Naive thymus-derived CD4-positive, alpha-beta T cell (primary cell): ENCODE measurements at places on chromosomes 5 and 9. TPM values are rescaled to one million over a fixed set of nuclear protein-coding genes. Genes with fewer than 3 reads are reported as not detected.

DNA sequence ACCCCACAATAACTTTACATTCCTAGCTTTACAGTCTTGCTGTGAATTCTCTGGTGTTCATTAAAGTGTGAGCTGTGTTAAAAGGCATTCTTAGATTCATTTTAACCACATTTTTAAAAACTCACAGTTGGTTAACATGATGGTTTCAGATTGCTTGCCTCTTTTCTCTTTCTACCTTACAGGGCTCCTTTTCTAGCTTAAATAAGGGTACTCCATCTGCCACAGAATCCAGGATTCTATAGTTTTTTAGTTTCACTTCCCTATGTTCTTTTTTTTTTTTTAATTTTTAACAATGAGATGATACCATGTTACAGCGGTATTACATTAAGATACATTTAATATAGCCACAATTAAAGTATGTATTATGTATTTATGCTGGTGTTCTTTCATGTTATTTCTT lies 3.9 kb upstream of the FBXO4 start:
- DNase-seq: no peak

GRCh38 chr5:157827423-157827822 lies 31.5 kb downstream of the CLINT1 start:
- no peak for DNase-seq

- DNase-seq: no peak
Observed at GRCh38 chr5:60325870-60326269, 374.1 kb downstream of the DEPDC1B start.

DNA sequence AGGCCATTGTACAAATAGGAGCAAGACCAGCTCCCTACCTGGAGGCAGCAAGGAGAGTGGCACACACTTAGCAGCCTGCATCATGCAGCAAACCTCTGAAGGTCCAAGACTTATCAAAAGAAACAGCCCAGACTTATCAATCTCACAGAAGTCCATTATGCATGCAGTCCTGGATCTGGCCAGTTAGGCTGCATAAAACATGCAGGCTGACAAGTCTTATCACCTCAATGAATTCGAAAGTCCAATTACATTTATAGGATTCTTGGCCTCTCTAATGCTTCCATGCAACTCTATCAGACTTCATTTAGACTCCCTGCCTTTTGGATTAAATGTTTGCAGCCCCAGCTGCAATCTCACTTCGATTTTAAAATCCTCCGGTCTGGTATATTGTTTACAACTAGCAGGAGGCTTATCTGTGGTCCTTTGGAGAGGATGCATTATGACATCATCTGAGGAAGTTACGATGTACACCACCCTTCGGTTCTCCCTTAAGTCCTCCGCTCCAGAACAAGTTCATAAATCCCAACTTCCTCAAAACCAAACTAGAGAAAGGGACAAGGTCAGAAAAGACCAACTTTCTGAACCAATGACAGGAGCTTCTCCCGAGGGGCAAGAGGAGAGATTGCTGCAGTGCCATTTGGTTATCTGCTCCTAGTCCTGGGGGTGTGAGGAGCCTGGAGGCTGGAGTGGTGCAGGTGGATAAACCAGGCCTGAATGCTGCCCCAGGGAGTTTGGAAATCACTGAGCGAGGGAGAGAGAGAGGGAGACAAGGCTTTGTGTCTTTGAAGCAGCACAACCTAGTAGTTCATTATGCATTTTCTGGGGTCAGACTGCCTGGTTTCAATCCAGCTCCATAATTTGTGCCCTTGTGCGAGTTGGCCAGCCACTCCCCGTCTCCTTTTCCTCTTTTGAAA lies 313.9 kb downstream of the TLE1 start:
- no peak for DNase-seq

DNA sequence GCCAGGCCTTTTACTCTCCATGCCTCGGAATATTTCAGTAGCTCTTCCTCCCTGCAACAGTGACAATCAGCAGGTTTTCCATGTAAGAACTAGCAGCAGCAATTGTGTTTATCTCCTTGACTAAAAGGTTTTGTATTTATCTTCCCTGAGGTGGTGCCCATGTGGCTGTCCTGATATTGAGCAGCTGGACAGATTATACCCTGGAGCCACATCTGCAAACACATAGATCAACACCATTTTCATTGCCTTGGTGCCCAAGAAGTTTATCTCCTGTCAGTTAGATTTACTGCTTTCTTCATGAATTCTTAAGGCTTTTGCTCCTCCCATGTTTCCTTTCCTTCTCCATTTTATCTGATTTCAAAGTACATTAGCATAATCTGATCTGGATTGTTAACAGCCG lies 378.4 kb downstream of the SPATA31D1 start:
- no peak for DNase-seq

DNA sequence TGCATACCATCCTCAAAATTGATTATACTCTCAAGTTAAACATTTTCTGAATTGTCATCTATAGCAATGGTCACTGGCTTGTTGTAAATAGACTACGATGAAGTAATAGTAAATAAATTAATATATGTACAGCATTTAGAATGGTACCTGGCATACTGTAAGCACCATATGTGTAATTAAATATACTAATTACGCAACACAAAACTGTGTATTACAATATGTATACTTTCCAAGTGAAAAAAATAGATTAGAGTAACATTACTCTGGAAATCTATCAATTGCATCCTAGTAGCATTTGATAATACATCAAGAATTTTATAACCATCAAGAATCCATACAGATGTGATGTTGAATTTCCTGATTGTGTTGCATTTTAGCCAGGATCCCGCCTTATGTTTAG lies 17.2 kb upstream of the ROR2 start:
- no peak for DNase-seq

SH3GL2 gene
- polyA plus RNA-seq: not detected

SLC25A2 gene
- polyA plus RNA-seq: not detected

- no peak for DNase-seq
Observed at GRCh38 chr5:111119856-111120255, 27.7 kb downstream of the WDR36 start.

DNA sequence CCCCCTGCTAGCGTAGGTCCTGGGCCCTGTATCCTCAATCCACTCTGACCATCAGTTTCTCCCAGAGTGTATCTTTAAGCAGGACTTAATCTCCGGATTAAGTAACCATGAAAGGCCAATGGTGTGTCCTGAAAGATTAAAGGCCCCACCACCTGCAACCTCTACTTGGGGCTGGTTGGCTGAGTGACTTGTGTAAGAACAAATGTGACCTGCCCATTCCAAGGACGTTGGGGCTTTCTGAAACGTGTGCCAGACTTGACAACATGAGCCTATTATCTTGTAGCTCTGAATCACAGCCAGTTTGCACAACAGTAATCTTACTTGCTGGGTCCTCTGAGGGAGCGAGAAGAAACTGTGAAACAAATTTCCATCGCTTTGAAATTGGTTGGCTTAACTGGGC lies 3.1 kb upstream of the PRELID2 start:
- no peak for DNase-seq

DNA sequence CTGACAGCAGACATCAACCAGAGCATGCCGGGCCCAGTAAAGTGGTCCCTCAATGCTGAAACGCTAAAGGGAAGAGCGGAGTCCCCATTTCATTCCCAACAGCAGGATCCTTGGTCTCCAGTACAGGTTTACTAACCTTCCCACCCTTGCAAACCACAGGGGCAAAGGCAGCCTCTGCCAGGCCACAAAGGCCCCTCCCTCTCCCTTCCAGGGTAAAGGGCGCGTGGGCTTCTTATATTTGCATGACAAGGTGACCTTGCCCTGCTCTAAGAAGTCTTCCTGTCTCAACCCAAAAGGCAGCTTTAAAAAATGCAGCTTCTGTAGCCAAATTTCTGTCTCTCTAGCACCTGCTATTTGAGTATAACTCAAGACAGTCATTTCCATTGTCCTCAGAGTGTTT lies 131.5 kb upstream of the PTCH1 start:
- no peak for DNase-seq

DNA sequence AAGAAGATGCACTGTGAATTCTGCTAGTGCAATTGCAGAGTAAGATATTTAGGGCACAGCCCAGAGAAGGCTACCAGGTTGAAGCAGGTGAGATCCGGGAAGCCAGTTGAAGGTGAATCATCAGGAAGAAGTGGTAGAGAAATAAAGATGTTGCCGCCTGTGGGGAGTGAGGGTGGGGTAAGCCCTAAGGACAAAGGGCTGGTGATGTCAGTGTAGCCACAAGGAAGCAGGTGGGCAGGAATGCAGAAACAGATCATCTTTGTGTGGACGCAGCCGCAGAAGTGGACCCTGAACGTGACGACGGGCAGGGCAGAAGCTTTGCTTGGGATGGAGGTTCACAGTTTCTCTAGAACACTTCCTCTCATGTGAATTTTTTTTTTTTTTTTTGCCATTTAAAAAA lies 164.2 kb downstream of the ACTL7B start:
- DNase-seq: no peak

- DNase-seq: no peak
Observed at GRCh38 chr5:79021753-79022152, 36.6 kb upstream of the ARSB start.

TRPM3 gene
- polyA plus RNA-seq: not detected

TTC39B gene
- 10.0 TPM for polyA plus RNA-seq

DNA sequence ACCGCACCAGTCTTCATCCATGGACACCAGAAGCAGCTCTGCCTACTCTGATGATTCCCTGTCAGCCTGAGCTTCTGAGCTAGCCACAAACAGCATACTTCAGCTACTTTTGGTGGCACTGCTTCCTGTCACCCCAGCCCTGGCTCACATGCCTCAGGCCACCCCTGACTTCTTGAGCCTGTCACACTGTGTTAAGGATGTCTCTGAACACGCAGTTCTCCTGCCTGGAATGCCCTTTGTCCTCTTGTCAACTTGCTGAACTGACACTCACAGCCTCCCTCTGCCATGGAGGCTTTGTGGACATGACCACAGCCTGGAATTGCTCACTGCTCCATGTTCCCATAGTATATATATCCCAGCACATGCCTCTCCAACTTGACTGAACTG lies 7.2 kb downstream of the MACROH2A1 start:
- DNase-seq: no peak

LOX gene
- polyA plus RNA-seq: 0.18 TPM

DNA sequence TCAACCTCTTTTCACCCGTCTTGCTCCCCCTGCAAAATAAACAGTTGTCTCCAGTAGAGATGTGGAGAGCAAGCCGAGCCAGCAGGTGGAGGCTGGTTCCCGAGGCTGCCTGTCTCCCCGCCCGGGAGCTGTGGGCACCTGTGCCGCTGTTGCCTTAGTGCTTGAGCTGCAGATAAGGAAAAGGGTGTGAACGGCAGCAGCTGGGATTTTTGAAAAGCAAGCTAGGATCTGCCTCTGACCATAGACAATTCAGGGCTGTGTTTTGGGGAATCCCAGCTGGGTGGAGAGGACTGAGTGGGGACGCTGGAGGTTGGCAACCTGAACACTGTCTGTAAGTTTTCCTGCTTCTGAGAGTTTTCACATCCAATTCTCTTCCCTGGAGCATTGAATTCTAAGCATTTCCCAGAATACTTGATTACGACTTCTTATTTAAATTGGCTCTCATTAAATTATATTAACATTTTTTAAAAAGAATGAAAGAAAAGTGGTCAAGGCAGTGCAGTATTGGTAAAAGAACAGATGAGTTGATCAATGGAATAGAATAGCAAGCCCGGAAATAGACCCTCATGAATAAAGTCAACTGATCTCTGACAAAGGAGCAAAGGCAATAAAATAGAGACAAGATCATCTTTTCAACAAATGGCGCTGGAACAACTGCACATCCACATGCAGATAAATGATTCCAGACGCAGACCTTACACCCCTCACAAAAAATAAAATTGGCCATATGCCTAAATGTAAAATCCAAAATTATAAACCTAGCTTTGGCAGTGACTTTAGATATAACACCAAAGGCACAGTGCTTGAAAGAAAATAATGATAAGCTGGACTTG lies 9.7 kb downstream of the WNK2 start:
- no peak for DNase-seq

DNA sequence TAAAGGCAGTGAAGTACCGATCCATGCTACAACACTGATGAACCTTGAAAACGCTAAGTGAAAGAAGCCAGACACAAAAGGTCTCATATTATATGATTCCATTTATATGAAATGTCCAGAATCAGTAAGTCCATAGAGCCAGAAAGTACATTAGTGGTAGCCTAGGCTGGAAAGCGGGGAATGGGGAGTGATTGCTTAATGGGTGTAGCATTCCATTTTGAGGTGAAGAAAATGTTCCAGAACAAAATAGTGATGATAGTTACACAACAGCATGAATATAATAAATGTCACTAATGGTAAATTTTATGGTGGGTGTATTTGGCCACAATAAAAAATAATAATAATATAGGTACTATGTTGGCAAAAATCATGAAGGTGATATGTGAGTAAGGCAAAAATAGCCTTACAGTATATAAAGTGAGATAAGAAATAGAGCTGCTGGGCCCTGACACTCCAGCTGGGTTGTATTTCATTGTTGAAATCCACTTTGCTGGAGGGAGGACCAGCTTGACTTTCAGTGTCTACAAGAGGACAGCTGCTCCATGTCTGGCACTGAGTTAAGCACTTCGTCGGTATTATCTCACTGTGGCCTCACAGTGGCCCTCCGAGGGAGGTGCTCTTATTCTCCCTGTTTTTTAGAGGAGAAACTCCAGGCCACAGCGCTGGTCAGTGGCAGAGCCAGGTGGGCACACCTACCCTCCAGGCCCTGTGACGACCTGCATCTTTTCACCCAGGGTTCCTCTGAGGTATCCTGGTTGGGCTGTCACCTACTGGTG lies 22.4 kb upstream of the ANGPTL2 start:
- no peak for DNase-seq

UGT3A2 gene
- not detected for polyA plus RNA-seq

DNA sequence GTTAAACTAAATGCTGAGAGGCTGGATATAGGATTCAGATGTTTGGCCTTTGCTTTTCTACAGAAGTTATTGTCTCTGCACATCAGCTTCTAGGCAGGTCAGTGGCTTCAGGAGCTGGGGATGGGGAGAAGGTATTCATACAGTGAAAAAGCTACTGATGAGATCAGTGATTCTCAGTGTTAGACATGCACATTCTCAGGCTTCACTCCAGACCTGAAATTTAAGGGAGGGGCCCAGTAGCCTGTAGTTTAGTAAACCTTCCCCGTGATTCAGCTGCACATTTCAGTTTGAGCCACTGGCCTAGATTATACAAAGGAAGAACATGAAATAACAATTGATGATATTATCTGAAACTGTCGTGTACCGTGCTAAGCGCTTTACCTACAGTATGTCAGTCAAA lies 127.2 kb downstream of the ARHGAP26 start:
- DNase-seq: no peak

DTWD2 gene
- 2.5 TPM for polyA plus RNA-seq

GRCh38 chr5:6786786-6787495 lies 73.7 kb downstream of the TENT4A start:
- no peak for DNase-seq

DNA sequence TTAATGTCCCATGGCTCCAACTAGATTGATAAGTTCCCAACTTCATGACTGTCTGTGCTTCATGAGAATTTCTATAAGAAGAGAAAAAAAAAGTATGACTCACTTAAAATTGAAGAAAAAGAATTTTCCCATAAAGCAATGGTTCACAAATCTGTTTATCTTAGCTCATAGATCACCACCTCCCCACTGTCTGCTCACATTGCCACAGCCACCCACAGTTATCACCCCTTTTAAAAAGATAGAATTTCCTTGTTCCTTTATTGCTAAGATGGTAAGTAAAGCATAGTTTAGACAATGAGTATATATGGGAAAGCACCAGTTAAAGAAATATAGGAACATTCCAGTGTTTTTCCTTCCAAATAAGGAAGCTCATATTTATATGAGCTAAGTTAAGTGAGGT lies 67.1 kb downstream of the ALDH7A1 start:
- no peak for DNase-seq

GRCh38 chr5:78090002-78090401 lies 204.5 kb downstream of the AP3B1 start:
- no peak for DNase-seq

CDKN2B gene
- polyA plus RNA-seq: not detected

- no peak for DNase-seq
Observed at GRCh38 chr5:177353093-177353492, 1.6 kb upstream of the LMAN2 start.

GRCh38 chr5:170186156-170186555 lies 46.6 kb upstream of the C5orf58 start:
- DNase-seq: no peak
